ENCODE measurements at places on chromosomes 5 and 9.

GRCh38 chr5:150632305-150633160, 7.9 kb upstream of the SYNPO start:
- no peak for DNase-seq

DNA sequence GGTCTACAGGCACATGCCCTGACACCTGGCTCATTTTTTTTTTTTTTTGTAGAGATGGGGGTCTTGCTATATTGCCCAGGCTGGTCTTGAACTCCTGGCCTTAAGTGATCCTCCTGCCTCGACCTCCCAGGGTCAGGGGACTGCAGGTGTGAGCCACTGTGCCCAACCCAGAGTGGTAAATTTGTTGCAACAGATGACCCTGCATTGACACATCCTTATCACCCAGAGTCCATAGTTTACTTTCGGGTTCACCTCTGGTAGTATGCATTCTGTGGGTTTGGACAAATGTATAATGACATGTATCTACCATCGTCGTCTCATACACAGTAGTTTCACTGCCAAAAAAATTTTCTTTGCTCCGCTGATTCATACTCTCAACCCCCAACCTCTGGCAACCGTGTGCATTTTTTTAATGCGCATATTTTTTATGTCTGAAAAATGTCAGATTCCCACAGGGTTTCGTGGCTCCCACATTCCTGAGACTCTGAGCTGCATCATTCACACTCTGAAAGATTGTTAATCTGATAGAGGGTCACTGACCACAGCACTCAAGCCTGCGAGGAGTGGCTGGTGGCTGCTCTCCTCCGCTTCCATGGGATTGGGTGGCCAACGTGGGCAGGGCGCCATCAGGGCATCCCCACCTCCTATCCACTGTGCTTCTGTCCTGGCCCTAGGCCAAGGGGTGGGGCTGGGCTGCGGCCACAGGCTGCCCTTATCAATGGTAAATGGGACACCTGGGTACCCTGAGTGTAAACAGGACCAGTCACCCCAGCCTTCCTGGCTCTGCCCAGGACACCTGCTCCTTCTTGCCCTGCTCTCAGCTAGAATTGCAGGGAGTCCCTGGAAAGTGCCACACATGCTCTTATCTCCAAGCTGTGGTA, 9.6 kb downstream of the NDST1 start:
- DNase-seq = no peak

GRCh38 chr9:23542438-23542837, 283.6 kb downstream of the ELAVL2 start:
- no peak for DNase-seq

DNA sequence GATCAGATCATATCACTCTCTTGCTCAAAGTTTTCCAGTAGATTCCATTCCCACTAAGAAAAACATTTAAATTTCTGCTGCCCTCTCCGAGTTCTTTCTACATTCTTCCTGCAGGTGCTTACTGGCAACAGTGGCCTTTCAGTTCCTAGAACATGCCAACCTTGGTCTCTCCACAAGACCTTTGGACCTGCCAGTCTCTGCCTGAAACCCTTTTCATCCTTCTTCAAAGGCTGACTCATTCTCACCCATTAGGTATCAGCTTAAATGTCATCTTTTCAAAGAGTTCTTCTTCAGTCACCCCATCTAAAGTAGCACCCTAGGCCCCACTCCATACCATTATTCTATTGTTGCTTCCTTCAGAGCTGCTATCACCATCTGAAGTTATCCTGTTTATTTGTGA, 21.8 kb downstream of the PPIC start:
- DNase-seq = no peak

DNA sequence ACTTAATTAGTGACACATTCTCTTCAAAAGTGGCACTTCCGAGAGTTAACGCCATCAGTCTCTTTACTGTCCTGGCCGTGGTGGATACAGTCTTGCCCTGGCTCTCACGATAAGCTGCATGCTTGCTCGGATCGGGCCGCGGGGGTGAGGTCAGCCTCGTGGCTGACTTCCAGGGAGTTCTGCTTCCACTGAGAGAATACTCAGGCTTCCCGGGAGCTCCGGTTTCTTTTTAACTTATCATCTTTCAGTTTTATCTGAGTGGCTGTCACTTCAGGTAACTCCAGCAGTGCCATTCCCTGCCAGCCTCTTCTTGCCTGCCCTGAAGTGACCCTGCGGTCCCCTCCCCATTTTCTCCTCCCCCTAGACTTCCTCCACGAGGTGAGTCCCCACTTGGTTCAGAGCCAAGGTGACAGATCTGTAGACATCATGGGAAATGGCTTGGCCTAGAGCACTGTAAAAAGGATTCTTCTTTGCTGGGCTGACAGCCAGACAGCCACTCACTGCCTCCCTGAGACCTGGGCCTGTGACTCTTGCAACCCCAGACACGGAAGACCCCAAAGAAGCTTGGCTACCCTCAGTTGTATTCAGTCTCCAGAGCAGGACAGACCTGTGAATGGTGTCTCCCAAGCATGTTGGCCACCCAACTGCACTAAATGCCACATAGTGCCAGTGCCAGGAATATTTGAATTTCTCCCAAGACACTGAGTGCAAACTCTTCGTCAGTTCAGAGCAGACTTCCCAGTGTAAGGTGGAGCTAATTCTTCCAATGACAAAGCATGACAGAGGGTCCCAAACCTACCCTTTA, 95.1 kb downstream of the DAPK1 start:
- no peak for DNase-seq

DNA sequence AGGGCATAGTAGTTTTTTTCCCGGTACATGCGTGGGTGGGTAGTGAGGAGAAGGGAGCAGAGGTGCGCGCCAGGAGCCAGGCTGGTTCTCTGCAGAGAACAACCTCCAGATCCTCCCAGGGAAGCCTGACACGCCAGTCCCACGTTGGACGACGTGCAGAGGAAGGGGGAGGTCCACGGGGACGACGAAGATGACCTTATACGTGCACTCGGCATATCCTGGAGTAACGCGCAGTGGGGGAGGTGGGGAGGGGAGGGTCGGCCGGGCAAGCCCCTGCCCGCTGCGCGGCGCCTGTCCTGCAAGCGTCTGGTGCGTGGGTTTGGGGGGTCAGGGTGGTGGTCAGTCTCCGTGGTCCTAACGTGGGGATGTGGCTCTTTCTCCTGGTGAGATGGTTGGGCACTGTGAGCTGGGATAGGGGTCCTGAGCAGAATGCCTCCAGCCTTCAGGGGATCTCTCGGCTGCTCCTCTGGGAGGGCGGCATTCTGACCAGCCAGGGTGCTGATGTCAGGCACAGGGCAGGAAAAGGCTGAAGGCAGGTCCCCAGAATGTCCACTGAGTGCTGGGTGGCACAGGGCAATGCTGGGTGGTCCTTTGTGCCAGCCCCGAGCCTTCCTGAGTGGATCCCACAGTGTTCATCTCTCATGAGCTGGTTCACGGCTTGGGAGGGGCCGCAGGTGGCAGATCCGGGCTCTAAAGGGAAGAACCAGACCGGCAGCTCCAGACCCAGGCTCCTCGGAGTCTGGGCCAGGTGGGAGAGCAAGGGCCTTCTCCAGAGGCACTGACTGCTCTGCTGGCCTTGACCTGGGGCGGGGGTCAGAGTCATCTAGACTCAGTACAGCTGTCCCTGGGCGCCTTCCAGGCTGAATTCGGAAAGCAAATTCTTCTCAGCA, 10.5 kb upstream of the SCGB3A1 start:
- DNase-seq = no peak

- no peak for DNase-seq
Measured at GRCh38 chr5:147098233-147098790, 136.5 kb upstream of the STK32A start.

- DNase-seq = peak; percentile 3
Measured at GRCh38 chr5:138544181-138545134, 1.4 kb upstream of the ETF1 start.

GRCh38 chr5:137051161-137051560, 448.0 kb downstream of the SPOCK1 start:
- DNase-seq = no peak

DNA sequence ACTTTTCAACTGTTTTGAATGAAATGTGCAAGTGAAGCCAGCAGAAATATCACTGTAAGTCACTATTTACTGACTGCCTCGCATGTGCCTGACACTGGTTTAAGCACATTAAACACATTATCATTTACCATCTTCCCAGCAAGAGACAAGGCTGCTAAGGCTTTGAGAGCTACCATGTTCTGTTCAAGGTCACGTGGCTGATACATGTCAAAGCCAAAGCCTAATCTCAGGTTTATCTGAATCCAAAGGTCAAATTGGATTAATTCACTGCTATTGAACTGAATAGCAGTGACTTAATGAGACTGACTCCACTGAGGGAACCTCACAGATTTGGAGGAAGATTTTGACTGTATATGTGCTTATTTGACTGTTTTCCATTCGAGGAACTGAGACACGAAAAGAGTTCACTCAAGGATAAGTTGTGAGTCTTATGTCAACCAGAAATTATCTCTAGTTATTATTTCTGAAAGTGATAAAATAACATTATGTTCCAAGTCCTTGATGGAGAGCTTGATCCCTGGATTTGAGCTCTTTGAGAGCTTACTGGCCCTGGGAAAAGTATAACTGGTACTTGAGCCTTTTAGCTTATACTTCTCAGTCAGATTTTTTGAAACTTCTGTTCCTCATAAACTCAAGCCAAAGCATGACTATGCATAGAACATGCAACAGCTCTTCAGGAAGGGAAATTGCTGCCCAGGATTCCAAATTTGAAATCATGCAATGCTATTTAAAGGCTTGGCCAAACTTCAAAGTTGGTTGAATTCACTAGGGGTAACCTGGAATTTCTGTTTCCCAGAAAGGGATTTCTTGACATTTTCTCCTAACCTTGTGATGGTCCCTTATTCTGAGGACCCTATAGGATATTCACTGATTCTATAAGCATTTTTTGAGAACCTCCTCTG, 23.4 kb upstream of the ARHGAP26 start:
- DNase-seq = no peak

DNA sequence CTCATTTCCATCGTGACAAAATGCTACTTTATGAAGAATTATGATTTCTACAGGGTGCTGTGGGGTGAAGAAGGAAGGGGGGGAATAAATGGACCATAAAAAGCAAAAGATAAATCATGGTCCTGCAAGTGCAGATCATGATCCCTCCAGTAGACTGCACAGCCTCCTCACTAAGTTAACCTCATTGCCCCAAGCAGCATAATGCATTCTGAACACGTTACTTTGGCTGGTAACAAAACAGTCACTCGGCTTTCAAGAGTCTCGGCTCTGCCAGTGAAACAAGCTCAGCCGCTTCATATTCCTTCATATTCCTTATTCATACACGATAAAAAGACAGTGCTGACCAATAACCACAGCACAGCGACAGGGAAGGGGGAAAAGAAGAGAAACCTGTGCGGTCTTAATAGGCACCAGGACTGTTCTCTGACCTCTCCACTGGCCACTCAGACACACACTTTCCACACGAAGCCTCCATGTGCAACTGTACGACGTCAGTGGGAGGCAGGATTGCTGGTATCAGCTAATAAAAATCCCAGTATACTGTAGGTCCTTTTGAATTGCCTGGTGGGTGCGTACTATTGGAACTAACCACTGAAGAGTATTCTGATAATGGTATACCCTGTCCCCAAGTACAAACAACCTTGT, 60.5 kb downstream of the ANKH start:
- DNase-seq = no peak

GRCh38 chr9:121340676-121341392, 29.2 kb downstream of the STOM start:
- DNase-seq = no peak

GRCh38 chr5:178436326-178436940, 153.8 kb downstream of the COL23A1 start:
- DNase-seq = no peak

DNA sequence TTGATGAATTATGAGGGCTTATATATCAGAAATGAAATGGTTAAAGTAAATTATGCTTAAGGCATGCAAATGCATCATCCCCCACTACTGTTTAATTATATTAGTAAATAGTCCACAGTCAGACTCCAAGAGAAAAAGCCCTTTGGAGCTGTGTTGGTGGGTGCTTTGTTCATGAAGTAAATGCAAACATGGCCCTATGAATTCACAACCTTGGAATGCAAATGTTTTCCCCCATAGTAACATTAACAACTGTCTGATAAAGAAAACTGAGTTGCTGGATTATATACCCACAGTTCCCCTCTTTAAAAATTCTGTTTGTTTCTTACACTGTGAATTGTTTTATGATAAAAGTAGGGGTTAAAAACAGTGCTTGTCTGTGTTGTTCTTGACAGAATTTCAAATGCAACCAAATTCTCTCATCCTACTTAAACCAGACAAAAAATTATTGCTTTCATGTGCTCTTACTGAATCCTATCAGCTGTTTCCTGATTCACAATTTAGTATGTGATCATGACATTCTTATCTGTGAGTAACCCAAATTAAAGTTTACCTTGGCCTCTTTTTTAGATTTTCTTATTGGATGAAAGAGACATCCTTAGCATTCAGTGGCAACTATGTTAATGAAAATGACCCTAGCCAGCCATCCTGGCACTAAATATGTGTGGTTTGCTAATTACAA, 48.5 kb upstream of the SNCAIP start:
- DNase-seq = no peak

GRCh38 chr5:122870219-122870856, 24.9 kb downstream of the SNX24 start:
- DNase-seq = no peak
